ENCODE measurements at places on chromosomes 16 and 17.

GRCh38 chr16:88726981-88727380 lies 20.7 kb downstream of the CTU2 start:
- no peaks in the 10 kb centered on the region for H3K4me1 ChIP-seq
- peaks cover 27% of the 10 kb centered on the region for H3K36me3 ChIP-seq
- no peaks in the 10 kb centered on the region for H3K27me3 ChIP-seq
- no peak overlapping the region for H3K4me3 ChIP-seq
- no peak for DNase-seq

- no peaks in the 10 kb centered on the region for H3K27me3 ChIP-seq
- DNase-seq = peak; percentile 43
- peaks cover 5% of the 10 kb centered on the region for H3K4me1 ChIP-seq
- no peaks in the 10 kb centered on the region for H3K36me3 ChIP-seq
Observed at GRCh38 chr17:81027591-81028505, 7.1 kb upstream of the BAIAP2 start.

- H3K4me1 ChIP-seq = peaks cover 91% of the 10 kb centered on the region
- H3K27me3 ChIP-seq = no peaks in the 10 kb centered on the region
- no peak overlapping the region for H3K27ac ChIP-seq
Observed at GRCh38 chr17:1391577-1391976, 8.4 kb downstream of the YWHAE start.

GRCh38 chr17:16433514-16433913 lies 18.1 kb downstream of the TRPV2 start:
- H3K27ac ChIP-seq = no peak overlapping the region
- H3K36me3 ChIP-seq = peaks cover 8% of the 10 kb centered on the region
- no peaks in the 10 kb centered on the region for H3K27me3 ChIP-seq
- peaks cover 5% of the 10 kb centered on the region for H3K4me1 ChIP-seq
- H3K4me3 ChIP-seq = no peak overlapping the region
- DNase-seq = no peak

- no peaks in the 10 kb centered on the region for H3K27me3 ChIP-seq
- H3K4me1 ChIP-seq = no peaks in the 10 kb centered on the region
- H3K27ac ChIP-seq = no peak overlapping the region
- no peak overlapping the region for H3K4me3 ChIP-seq
- no peak for DNase-seq
- no peaks in the 10 kb centered on the region for H3K36me3 ChIP-seq
Observed at GRCh38 chr17:27975146-27976011, 67.1 kb upstream of the NLK start.
